AG20443 (cell line): ENCODE measurements at places on chromosomes 6 and 20.

GRCh38 chr6:44432726-44433125, 45.2 kb downstream of the CDC5L start:
- no peak for DNase-seq

DNA sequence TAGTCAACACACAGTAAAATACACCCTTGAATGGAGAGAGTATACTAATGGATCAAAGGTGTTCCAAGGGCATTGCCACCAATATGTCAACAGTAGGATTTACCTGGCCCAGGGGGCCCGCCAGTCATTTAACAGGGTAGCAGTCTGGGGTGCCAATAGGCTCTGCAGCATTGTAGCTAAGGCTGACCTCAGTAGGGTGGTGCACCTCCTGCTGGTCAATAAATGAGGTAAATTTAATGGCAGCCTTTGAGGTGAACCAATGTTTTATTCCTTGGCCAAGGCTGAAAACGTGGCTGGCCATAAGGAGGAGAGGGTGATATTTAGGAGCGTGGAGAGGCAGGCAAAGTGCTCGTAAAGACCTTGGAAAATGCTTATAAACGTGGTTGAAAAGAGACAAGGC, 147.2 kb downstream of the RPS12 start:
- no peak for DNase-seq

GRCh38 chr20:37238935-37239451, 22.6 kb downstream of the GHRH start:
- DNase-seq = no peak

- no peak for DNase-seq
Observed at GRCh38 chr20:18391686-18392085, 75.1 kb downstream of the DZANK1 start.

DNA sequence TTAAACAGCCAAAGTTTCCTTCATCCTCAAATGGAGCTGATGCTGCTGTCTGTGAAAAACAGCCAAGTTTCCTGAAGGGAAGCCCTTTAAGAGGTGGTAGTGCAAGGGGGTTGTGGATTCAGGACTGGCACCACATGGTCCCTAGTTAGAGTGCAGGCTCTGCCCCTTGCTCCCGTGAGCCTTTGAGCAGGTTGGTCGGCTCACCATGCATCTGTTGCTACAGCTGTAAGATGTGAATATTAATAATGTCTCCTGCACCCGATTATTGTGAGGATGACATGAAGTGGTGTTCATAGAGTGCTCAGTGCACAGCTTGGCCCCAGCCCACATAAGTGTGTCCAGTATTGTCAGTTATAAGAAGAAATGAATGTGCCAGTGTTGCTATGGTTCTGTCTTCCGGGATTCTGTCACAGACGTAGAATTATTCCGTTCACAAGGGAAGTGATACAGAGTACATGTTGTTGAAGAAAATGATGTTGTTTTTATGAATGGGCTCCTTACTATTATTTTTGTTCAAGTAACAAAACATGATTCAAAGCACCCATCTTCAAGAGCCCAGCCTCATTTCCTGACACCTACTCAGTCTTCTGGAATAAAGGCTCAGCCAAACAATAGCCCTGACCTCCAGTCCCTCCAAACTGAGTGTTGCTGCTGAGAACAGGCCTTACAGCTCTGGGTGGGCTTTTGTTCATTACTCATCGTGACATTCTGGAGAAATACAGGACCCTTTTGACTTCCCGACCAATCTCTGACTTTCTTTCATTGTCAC, 2.9 kb upstream of the PKIG start:
- no peak for DNase-seq
